GM12878 (cell line): ENCODE measurements at places on chromosomes 5 and 9. TPM values are rescaled to one million over a fixed set of nuclear protein-coding genes. Genes with fewer than 3 reads are reported as not detected.

DNA sequence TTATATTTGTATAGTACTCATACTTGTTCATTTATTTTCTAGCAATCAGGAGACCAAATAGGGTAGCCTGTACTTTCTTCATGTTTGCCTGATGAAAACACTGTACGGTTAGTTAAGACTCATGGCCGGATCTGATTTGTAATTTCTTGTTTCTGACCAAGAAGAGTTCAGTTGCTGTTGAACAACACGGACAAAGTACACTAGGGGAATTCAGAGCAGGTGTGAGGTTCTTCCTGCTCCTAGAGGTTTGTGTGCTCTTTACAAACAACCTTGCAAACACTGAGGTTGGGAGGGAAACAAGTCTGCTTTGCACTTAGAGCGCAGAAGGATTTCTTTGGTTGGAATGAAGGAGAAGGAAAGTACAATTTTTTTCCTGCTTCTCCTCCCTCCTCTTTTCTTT is 69.7 kb downstream of the TRIO start:
- H3K36me3 ChIP-seq = no peaks in the 10 kb centered on the region
- DNase-seq = peak; percentile 83
- peak overlapping the region; percentile 37 for H3K4me3 ChIP-seq
- H3K27me3 ChIP-seq = no peaks in the 10 kb centered on the region

- peaks cover 24% of the 10 kb centered on the region for H3K4me1 ChIP-seq
- H3K36me3 ChIP-seq = no peaks in the 10 kb centered on the region
- peak; percentile 23 for DNase-seq
- peak overlapping the region; percentile 87 for H3K4me3 ChIP-seq
- peak overlapping the region; percentile 4; the same call in 1 of the 2 replicates for H3K27ac ChIP-seq
- H3K27me3 ChIP-seq = no peaks in the 10 kb centered on the region
These were observed 248.6 kb upstream of the ANKRD55 start for GRCh38 chr5:56481428-56482357.

GRCh38 chr9:108130905-108131304 is 641.3 kb upstream of the KLF4 start:
- no peak overlapping the region for H3K27ac ChIP-seq
- no peaks in the 10 kb centered on the region for H3K4me1 ChIP-seq
- H3K4me3 ChIP-seq = no peak overlapping the region
- no peaks in the 10 kb centered on the region for H3K27me3 ChIP-seq
- no peak for DNase-seq

GRCh38 chr5:132905938-132906337 is 32.5 kb downstream of the LEAP2 start:
- H3K4me1 ChIP-seq = no peaks in the 10 kb centered on the region
- H3K27me3 ChIP-seq = no peaks in the 10 kb centered on the region
- no peak overlapping the region for H3K27ac ChIP-seq
- no peak for DNase-seq
- no peak overlapping the region for H3K4me3 ChIP-seq
- no peaks in the 10 kb centered on the region for H3K36me3 ChIP-seq

DNA sequence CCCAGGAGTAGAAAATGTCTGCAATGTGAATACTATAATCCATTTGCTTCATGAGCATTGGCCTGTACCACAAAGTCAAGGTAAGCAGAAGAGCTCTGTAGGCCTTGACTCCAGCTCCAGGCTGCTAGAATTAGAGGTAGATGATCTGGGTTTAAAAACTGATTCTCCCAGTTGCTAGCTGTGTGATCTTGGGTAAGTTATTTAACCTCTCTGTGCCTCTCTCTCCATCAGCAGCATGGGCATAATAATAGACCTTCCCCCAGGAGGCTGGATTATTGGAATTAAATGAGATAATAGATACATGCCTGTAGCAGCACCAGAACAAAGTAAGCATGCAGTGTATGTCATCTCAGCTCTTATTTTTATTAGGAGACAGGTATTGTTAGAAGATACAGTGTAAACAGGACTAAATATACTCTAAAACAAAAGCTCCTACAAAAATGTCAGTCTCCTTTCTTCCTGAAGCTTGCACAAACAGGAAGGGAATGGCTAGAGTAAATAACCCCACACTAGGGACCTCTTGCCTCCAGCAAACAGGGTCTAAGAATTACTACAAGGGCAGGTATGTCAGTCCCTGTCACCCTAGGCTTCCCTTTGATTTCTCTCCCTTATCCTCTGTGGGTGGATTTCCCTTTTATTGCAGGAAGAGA is 57.5 kb downstream of the PSAT1 start:
- H3K36me3 ChIP-seq = no peaks in the 10 kb centered on the region
- no peak overlapping the region for H3K27ac ChIP-seq
- no peaks in the 10 kb centered on the region for H3K27me3 ChIP-seq
- H3K4me3 ChIP-seq = no peak overlapping the region

MARCHF3 gene
- polyA plus RNA-seq = 14.2 and 15.4 TPM in 2 replicates

SELENOP gene
- polyA plus RNA-seq = 0.19 and 0.88 TPM in 2 replicates

FCN1 gene
- polyA plus RNA-seq = not detected in 2 replicates
